Urinary bladder (tissue), 4 donors: ENCODE measurements at places on chromosomes 2 and 18.

- DNase-seq: no peak
Measured at GRCh38 chr2:128317181-128317898, 1.3 kb downstream of the HS6ST1 start.

- no peak for DNase-seq
Measured at GRCh38 chr2:160652236-160652635, 158.6 kb upstream of the RBMS1 start.

DNA sequence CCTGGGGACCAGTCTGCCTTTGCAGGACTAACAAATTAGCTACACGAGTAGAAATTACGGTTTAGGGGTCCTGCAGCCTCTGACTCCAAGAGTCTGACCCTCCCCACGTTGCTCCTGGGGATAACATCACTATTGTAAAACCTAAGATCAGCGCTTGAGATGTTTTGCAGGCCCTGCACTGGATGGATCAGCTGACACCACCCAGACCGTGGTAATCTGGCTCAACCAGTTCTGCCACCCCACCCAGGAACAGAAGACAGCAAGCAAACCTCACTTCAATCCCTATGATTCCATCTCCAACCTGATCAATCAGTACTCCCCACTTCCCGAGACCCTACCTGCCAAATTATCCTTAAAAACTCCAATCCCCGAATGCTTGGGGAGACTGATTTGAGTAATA is 31.7 kb downstream of the NGEF start:
- peak; percentile 36 for DNase-seq

GRCh38 chr2:70966681-70967080 is 11.7 kb upstream of the ANKRD53 start:
- no peak for DNase-seq

GRCh38 chr18:69097349-69097748 is 299.5 kb downstream of the CCDC102B start:
- no peak for DNase-seq

DNA sequence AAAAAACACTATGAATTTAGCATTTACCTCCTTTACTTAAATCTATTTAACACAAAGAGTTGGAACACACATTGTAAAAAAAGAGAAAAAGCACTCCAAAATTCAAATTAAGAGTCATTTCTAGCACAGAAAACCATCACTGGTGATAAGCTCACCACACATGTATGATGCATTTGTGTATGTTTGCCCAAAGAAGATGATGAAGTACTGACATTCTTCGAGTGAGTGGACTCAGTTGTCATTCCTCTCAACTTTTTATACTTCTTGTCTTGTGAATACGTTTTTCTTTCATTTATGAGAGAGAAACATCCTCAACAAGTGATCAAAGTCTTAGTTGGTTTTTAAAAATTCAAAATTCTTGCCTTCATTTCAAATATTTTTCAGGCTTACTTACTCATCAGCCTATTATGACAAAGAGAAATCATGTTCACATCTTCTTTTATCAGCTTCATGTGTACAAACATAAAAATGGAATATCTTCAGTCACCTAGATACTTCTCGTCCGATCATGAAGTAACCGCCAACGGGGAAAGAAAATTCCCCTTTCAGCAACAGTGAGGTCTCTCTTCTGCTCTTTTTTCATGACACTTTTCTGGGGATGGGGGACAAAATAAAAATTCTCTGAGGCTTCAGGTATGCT is 1.5 kb downstream of the DSEL start:
- no peak for DNase-seq

DNA sequence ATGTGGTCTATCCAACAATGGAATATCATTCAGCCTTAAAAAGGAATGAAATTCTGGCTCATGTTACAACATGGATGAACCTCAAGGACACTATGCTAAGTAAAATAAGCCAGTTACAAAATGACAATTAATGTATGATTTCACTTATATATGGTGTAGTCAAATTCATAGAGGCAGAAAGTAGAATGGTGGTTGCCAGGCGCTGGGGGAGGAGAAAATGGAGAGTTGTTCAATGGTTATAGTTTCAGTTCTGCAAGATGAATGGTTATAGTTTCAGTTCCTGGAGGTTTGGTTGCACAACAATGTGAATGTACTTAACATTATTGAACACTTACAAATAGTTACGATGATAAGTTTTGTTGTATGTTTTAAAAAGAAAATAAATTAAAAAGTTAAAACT is 79.2 kb upstream of the IL1R2 start:
- DNase-seq: no peak
